Left cardiac atrium (tissue), 4 donors: ENCODE measurements at places on chromosomes 4 and X. TPM values are rescaled to one million over a fixed set of nuclear protein-coding genes. Genes with fewer than 3 reads are reported as not detected.

- no peak for DNase-seq
Measured at GRCh38 chr4:46839128-46839527, 69.9 kb downstream of the COX7B2 start.

Gene F8A3
- not detected for total RNA-seq

DNA sequence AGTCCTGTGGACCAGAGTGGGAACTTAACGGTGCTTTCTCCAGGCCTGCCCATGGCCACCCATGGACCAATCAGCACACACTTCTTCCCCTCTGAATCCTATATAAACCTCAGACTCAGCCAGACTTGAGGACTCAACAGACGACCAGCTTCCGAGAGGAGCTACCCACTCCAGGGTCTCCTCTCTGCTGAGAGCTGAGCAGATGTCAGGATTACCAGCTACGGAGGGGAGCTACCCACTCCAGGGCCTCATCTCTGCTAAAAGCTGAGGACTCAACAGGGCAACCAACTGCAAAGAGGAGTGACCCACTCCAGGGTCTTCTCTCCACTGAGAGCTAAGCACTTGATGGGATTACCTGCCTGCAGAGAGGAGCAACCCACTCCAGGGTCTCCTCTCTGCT, 80.0 kb upstream of the DDX60 start:
- no peak for DNase-seq

Gene WDR17
- 0.60 TPM for total RNA-seq

DNA sequence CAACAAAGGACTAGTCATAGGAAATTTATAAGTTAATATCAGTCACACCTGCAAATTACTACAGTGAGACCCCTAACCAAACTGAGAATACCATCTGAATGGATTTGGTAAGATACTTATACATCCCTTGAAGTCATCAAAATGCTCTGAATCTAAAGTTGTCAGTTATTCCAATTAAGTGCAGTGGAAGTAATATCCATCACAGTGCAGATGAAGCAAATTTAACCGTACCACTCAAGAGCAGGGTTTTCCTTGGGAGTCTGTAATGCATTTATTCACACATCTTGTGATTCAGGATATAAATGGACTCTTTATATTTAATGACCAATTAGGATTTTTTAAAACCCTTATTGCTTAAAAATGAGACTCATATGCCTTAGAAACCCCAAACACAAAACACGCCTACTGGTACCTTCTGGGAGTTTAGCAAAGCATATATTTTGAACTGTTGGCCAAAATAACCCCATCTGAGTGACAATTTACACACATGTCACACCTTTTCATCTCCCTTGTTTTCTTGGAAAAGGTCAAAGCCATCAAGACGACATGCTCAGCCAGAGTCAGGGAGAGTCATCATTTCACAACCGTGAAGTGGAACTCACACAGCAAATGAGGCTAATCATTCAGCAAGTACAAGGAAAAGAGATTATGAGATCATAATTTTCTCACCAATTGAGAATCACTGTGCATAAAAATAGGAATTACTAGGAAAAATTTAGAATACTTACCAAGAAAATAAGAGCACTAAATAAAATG, 303.7 kb downstream of the HNRNPD start:
- no peak for DNase-seq

Gene GLUD2
- total RNA-seq: 2.0 TPM
